SK-N-SH (cell line): ENCODE measurements at places on chromosomes 3 and 15.
A peak's percentile ranks its signal among the peaks of the same experiment; 100 is the strongest.

- DNase-seq: peak; percentile 37
Measured at GRCh38 chr3:4722103-4722502, 229.0 kb downstream of the ITPR1 start.

DNA sequence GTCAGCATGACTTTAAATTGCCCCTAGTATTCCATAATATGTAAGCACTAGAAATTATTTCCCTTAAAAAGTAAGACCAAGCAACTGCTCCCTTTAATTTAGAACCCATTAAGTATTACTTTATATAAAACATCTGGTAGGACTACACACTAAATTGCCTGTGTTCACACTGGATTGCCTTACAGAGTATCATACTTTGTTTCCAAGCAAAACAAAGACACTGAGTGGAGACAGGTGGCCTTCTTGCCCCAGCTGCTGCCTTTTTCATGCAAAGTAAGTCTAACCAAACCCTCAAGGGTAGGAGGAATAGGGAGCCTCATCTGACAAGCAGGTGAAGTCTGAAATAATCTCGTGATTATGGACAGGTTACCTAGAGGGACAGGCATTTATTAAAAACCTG is 87.3 kb downstream of the PEX5L start:
- DNase-seq: no peak

DNA sequence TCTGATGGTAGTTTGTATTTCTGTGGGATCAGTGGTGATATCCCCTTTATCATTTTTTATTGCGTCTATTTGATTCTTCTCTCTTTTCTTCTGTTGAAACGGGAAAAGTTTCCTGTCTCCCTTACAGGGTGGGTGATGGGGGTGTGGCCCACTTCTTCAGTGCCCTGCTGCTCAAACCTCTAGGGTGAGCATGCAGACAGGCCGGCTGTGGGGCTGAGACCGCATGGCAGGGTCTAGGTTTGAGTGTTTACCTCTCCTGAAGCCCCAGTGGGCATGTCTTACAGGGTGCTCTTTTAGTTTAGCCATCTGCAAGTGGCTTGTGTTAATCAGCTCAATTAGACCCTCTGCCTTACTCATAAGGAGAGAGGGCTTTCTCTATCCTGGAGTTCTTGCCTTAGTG is 450.0 kb upstream of the EPHA3 start:
- no peak for DNase-seq

DNA sequence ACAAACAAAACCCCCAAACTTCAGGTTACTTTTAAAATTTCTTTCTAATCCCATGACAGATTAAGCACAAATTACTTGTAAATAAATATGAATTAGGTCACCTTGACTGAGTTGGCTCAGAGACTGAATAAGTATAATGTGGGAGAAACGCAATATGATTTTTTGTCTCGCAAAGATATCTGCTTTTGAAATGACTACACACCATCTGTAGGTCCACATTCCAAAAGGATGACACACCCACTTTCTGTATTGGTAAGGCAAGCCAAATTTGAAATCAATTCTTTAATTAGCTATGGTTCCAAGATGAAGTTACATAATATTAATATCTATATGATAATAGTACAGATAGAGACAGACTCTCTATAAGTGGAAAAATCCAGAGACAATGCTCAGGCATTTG is 66.9 kb upstream of the CSPG5 start:
- no peak for DNase-seq

GRCh38 chr3:14150078-14150477 is 25.2 kb downstream of the TMEM43 start:
- DNase-seq: no peak

GRCh38 chr3:34359064-34359463 is 560.6 kb downstream of the PDCD6IP start:
- no peak for DNase-seq

DNA sequence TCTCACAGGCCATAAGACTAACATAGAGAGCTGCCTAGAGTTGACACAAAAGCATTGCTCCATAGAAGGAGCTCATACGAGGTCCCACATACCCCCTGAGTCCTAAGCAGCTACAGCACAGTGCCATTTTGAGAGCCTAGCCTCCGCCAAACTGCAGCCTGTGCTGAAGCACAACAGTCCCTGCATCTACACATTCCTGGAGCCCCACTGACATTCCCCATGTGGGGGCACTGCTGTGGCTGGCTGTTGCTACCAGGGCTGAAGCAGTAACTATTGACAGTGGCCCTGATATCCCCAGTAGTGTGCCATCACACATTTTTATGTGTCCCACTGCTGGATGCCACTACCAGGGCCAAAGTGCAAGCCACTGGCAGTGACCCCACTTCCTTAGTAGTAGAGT is 80.3 kb downstream of the CERS3 start:
- DNase-seq: no peak

GRCh38 chr3:12443781-12444522 is 40.3 kb upstream of the TSEN2 start:
- no peak for DNase-seq

GRCh38 chr15:62035256-62035924 is 24.9 kb downstream of the VPS13C start:
- DNase-seq: no peak
